Activated naive CD4-positive, alpha-beta T cell treated with Interleukin-2 at 50 U/mL for 16 hours (primary cell): ENCODE measurements at places on chromosomes 5 and 9.

GRCh38 chr5:1481266-1481958 lies 36.2 kb upstream of the SLC6A3 start:
- no peak for DNase-seq

DNA sequence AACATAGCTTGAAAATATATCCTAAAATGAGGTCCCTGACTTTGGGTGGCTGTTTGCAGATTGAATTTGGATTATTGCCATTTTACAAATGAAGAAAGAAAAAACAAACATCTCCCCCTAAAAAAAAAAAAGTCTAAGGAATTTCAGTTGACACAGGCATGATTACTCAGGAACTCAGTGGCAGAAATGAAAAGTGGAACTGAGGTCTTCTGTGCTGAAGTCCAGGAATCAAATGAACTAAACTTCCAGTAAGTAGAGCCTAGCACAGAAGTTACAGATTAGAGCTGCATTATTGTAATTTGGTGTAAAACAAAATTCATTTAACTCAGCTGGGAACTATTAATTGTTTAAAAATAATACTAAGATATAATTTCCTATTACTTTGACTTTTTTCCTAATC lies 26.7 kb downstream of the FAM170A start:
- DNase-seq: no peak

GRCh38 chr9:115241641-115242040 lies 123.7 kb upstream of the TNC start:
- DNase-seq: no peak

DNA sequence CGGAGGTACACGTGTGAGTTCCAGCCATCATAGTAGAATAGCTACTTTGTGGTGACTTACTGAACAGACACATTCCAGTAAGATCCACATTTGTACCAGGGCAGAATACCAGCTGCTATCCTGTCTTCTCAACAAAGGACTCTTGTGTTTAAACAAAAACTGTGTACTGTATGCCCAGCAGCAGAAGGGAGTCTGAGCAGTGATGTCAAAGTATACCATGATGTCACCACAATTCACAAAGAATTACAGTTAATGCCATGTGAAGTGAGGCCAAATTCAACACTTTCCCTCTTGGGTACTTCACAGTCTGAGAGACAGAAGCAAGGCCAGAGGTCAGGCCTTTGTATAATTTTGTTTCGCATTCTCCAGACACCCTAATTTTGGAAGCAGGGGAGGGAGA lies 137.0 kb downstream of the ADAMTSL1 start:
- DNase-seq: no peak

- no peak for DNase-seq
These were observed 167.5 kb downstream of the TTC39B start for GRCh38 chr9:15139469-15139868.

DNA sequence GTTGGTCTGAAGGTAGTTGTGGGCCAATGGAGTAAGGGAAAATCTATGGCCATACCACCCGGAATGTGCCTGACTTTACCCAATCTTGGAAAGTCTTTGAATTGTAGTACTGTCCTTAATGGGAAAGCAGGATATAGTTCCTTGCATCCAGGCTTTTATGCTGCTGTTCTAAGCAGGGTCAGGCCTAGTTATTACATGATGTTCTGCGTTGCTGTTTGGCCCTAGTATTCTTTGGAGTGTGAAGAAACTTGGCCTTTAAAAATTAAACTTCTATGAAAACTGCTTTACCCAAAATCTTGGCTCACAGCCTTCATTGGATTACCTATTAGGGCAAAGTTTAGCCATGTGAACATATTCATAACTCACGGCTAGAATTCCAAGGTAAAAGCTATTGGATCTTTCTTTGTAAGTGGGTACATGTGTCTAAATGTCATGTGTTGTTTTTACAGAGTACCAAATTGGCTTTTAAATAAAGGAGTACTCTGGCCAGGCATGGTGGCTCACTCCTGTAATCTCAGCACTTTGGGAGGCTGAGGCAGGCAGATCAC lies 211.1 kb downstream of the DTWD2 start:
- no peak for DNase-seq
